Esophagus squamous epithelium (tissue), 5 donors: ENCODE measurements at places on chromosomes 7 and 10.

GRCh38 chr7:5692845-5693278 is 88.6 kb downstream of the RNF216 start:
- DNase-seq = no peak

DNA sequence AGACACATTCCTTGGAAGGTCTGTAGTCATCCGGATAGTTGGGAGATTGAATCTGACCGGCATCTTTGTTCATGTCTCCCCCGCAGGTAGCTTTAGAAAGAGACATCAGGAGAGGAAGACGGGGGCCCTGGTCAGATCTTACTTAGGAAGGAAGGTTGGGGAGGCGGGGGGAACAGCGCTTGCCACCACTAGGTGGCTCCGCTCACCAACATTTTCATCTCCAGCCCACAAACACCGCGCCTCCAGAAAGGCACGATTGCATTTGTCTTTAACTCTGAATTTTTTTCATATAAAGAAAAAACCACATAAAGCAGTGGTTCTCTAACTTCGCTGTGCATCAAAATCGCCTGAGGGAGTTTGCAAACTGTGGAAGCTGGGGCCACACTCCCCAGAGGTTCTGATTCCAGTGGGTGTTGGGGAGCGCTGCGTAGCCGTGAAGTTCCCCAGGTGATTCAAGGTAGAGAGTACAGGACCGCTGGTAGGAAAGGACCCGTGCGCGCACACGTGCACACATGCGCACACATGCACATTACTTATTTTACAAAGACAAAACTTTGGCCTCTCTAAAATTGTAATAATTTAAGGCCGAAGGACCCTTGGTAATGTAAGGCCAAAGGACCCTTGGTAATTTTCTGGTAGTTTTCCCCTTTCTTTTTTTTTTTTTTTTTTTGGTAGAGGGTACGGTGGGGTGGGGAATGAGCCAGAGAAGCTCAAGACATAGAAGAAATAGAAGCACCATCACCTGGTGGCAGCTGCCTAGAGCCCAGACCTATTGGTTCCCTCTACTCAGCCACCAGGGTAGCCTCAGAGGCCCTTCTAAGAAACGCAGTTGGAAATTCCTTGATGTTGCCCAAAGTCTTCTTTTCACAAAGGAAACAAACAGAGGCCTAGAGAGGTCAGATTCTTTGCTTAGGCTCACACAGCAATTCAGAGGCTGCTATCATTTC is 37.4 kb upstream of the OPALIN start:
- DNase-seq = no peak

GRCh38 chr10:44650691-44651661 is 260.2 kb upstream of the TMEM72 start:
- no peak for DNase-seq

- no peak for DNase-seq
These were observed 6.7 kb downstream of the BNIP3 start for GRCh38 chr10:131975003-131975402.

- DNase-seq = no peak
These were observed 3.9 kb upstream of the SAR1A start for GRCh38 chr10:70174058-70174741.

GRCh38 chr10:8473205-8473604 is 418.7 kb downstream of the GATA3 start:
- no peak for DNase-seq

DNA sequence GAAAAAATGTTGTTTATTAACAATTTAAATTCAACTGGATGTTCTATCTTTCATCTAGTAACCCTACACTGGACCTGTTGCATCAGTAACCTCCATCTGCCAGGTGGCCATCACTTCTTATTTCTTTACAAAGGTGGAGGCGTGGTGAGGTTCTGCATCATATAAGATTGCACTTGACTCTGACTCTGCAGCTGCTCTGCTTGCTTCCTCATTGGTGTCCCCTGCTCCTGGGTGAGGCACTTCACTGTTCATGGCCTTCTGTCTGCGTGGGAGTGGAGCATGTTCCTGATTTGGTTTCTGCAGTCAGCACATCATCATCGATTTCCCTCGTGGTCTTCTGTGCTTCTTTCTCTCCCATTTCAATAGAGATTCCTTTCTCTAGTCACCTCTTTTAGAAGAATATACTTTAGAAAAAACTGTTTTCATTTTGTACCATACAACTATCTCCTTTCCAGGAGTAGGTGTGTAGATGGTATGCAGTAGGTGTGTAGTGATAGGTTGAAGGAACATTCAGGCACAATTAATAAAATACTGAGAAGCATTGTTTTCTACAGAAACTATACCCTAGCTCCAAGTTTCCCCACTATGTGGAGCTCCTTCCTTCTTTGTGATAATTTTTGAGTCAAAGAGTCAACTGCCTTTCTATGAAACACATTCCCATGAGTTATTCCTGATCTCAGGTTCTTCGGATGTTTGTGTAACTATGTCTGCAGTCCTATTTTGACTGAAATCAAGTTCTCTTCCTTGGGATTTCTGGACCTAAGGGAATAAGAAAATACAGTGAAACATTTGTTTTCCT is 231.7 kb upstream of the CNTNAP2 start:
- DNase-seq = no peak

GRCh38 chr7:122893486-122893885 is 7.2 kb upstream of the CADPS2 start:
- no peak for DNase-seq

- no peak for DNase-seq
These were observed 26.7 kb downstream of the GNA12 start for GRCh38 chr7:2817456-2817855.

- no peak for DNase-seq
These were observed 33.1 kb downstream of the ZMIZ1 start for GRCh38 chr10:79101560-79102497.

DNA sequence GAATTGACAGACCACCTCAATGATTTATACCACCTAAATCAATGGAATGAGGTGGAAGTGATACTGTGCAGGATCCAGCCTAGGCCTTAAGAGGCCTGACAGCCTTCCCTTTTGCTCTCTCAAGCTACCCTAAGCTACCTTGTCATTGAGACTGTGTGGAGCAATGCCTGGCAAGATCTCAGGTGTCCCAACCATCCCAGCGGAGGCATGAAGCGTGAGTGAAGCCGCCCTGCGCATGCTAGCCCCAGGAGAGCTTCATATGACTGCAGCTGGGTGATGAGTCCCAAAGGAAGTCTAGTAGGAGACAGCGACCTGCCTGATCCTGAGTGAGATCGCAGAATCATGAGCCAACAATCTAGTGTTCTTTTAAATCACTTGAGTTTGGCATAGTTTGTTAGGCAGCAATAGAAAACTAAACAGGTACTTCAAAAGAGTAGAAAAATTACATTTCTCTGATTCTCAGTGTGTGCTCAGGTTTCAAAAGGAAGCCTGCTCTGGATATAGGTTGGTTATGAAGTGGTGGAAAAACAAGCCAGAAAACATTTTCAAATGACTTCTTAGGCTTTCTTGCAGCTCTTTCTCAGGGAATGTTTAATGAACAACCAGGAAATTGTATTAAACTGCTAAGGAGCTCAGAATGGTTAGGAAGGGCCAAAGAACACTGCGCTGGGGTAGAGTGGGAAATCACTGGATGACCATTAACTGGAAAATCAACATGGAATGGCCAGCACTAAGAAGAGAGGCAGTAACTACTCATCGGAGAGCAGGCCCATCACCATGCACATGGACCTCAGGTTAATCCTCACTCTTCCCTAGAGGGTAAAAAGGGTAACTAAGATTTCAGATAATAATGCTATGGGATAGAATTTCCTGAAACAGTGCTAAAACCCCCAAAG is 535.2 kb downstream of the PHTF2 start:
- no peak for DNase-seq

DNA sequence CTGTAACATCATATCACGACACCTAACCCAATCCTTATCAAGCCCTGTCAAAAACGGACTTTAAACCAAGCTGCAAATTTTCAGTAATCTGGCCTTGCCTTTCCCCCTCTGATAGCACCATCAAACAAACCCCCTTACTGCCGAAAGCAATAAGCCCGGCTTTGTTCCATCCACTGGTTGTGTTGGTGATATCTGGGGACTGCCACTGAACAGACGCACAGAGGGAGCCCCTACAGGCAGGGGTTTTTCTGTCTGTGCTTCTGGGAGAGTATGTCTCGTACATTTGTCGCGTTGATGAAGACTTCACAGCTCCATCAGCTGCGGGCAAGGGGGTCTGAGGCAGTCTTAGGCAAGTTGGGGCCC is 550 bp upstream of the PLAU start:
- DNase-seq = no peak

DNA sequence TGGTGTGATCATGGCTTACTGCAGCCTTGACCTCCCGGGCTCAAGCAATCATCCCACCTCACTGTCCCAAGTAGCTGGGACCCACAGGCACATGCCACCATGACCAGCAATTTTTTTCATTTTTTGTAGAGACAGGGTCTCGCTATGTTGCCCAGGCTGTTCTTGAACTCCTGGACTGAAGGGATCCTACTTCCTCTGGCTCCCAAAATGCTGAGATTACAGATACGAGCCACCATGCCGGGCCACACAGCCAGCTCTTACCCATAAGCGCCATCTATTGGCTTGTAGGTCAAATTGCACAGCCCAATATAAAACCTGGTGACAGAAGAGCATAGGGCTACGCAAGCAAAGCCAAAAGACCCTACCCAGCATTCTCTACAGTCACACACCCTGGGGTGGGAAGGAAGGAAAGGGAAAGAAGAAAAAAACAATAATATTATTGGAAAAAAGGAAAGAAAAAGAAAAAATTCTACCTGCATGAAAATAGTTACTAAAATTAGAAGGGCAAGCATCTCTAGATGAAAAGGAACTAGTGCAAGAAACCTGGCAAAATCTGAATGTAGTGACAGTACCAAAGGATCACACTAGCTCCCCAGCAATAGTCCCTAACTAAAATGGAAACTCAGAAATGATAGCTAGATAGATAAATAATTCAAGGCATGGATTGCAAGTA is 29.4 kb upstream of the AMPH start:
- DNase-seq = no peak

GRCh38 chr10:4545062-4545461 is 280.9 kb upstream of the AKR1E2 start:
- DNase-seq = no peak

GRCh38 chr7:46652317-46652716 is 731.2 kb upstream of the IGFBP3 start:
- no peak for DNase-seq

DNA sequence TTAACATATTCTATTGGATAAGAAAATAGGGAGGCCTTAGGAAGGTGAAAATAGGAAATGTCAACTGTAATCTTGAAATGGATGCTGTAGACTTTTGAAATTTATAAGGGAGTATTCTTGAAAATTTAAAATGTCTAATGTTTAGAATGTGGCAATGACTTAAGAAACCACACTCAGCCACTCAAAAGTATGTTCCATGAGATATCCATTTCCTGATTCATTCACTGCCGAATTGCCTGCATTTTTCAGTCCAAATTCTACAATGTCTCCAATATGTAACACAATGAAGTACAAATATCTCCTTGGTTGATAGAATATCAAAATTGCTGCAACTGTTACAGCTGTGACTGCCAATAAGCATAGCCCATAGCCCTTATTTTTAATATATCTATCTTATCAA is 25.9 kb downstream of the PRKG1 start:
- no peak for DNase-seq

DNA sequence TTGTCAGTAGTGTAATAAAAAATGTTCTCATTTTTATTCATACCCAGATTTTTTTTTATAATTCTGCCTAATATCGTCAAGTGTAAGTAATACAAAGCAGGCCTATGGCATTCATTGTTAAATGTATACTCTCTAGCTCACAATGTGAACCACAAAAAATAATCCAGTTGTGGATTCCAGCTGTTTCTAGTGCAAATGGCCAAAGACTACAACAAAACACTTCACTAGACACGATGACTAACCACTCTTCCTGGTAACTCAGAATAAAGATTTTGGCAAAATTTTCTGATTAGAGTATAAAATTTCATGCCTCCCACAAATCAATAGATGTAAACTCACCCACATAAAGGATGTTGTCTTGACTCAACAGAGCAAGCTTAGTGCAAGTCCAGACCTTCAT is 396.6 kb downstream of the DGKB start:
- no peak for DNase-seq

DNA sequence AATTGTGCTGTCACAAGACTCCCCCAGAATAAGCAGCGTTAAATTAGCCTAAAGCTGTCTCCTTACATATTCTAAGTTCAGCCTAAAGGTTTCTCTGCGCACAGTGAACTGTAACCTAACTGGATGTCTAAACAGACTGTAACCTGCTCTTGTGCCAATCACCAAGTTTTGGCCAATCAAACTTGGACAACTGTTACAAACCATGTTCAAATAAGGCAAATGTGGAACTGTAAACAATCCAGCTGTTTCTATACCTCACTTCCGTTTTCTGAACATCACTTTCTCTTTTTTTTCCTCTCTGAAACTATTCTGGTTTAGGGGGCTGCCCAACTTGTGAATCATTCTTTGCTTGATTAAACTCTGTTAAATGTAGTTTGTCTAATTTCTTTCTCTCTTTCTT is 252.2 kb upstream of the HABP2 start:
- DNase-seq = no peak

GRCh38 chr7:36029853-36030515 is 123.1 kb upstream of the EEPD1 start:
- no peak for DNase-seq
